ENCODE measurements at places on chromosomes 1 and 21.

DNA sequence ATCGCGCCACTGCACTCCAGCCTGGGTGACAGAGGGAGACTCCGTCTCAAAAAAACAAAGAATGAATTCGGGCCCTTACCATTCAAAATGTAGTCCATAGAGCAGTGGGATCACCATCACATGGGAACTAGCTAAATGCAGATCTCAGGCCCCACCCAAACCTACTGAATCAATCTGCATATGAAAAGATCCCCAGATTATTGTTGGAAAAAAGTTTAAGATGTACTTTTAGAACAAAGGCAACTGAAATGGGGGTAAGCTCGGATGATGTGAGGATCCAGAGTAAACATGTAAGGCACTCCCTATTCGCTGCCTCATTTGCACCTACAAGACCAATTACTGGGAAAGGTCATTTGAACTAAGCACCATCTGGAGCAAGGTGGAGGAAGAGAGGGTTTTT, 803 bp upstream of the FLAD1 start:
- DNase-seq = no peak

DNA sequence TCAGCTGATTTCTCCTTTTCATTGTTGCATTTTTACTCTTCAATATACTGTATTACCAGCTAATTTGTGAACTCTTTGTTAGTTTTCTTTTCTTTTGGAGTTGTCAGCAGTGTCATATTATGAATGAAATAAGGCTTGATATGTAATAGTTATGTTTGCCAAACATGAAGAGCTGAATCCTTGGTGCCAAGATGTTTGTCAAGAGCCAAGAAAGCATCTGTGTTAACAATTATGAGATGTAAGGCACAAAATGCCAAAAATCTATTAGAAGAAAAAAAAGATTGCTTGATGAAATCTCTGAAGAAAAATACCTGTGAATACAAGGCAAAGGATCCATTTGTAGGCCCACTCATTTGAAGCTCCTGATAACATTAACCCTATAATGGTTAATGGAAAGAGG, 48.4 kb upstream of the RNPC3 start:
- DNase-seq = no peak

- DNase-seq = no peak
Observed at GRCh38 chr1:184512724-184513123, 125.9 kb downstream of the C1orf21 start.

- no peak for DNase-seq
Observed at GRCh38 chr1:239868058-239868832, 223.4 kb upstream of the FMN2 start.

- DNase-seq = no peak
Observed at GRCh38 chr1:243391355-243391754, 135.5 kb downstream of the SDCCAG8 start.

GRCh38 chr1:89725011-89725370, 92.1 kb downstream of the LRRC8C start:
- DNase-seq = no peak

DNA sequence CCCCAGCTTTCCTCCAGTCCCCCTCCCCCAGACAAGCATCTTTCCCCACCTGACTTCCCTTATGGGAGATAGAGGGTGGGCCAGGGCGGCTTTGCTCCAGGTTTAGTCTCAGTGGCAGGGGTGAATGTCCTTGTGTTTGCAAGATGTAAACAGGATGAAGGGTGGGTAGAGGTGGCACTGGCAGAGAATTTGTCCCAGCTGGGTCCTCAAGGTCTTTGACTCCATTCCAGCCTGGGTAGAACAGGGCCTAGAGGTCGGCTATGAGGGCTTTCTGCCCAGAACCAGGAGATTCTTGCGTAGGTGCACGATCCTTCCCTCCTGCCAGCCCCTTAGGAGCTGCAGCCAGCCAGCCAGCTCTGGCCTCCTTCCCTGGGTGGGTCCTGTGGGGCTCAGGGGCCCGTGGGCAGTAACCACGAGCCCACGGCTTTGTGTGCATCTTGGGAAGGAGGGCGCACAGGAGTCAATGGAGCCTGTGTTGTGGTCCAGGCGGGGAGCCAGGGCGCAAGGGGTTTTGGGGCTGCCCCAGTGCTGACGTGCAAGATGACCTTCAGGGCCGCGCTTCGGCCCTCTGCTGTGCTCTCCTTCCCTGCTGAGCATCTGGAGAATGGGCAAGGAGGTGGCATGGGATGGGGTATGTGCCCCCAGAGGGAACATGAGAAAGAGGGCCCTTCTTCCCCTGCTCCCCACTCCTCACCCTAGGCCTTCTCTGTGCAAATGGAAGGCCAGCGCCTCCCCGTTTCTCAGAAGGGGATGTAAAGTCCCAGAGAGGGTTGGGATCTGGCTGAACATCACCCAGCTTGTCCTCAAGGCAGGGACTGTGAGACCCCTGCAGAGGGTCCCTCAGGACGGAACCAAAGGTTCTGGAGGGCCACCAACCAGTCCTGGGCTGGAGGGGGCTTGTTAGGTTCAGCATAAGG, 15.7 kb downstream of the POU3F1 start:
- peak; percentile 9 for DNase-seq

GRCh38 chr1:47655521-47656300, 217.9 kb downstream of the FOXD2 start:
- DNase-seq = no peak

DNA sequence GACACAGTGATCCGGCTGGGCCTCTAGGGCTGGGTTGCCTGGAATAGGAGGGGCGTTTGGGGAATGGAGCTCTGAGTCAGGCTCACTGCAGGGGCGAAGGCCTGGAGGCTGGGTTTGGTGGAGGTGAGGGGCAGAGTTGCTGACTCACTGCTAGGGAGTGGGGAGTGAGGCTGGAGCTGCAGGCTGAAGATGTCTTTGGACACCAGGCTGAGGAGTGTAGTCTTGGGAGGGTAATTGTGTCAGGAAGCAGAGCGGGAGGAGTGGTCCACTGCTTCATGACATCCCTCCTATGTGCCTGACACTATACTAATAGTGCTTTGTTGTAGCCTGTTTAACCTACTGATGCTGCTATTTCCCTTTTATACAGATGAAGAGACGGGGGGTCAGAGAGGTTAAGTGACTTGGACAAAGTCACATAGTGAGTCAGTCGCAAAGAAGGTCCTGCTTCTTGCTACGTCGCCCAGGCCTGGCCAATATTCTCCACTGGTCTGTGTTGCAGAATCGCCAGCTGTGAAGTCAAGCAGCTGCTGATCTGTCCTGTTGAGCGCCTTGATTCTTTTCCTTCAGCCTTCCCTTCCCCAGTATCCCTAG, 13.6 kb downstream of the ACTL8 start:
- DNase-seq = no peak

DNA sequence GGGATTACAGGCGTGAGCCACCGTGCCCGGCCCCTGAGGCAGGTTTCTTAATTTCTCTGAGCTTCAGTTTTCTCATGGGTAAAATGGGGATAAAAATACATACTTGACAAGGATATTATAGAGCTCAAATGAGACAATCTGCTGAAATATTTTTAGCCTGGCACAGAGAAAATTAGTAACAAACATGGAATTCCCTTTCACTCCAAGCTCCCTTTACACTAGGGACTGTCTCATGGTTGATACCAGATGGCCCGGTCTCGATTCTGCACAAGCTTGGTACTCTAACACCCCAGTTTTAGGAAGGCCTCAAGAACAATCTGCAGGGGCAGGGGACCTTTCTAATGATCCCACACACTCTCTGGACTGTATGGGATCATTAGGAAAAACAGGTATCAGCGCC, 671.7 kb downstream of the SMYD3 start:
- no peak for DNase-seq

DNA sequence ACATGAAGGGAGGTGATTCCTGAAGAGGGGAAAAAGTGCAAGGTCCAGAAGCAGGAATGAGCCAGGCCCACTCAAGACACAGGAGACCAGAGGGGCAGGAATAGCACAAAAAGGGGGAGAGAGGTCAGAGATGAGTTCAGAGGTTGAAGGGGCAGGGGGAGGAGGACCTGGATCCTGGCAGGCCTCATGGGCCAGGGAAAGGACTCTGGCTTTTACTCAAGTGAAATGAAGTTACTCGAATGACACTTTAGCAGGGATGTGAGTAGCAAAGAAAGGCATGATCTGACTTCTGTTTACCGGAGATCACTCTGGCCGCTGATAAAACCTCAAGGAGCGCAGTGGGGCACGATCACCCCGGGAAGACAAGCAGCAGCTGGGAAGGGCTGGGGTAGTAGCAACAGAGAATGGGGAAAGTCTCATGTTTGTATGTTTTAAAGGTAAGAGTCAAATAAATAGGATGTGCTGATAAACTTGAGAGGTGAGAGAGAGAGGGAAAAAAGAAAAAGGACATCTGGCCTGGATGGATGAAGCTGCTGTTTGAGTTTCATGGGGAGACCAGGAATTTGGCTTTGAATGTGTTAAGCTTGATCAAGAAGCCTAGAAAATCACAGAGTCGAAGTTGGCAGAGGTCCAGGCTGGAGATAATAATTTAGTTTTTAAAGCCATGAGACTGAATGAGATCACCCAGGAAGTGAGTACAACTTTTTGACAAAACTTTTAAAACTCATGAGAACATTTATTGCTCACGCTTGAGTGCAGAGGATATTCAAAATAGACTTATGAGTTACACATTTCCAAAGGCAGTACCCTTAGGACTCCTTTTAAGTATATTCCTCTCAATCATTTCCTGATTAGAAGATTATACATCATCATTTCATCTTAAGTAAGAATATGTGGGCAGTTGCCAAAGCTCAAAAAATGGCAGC, 156.0 kb downstream of the RERE start:
- peak; percentile 21 for DNase-seq

DNA sequence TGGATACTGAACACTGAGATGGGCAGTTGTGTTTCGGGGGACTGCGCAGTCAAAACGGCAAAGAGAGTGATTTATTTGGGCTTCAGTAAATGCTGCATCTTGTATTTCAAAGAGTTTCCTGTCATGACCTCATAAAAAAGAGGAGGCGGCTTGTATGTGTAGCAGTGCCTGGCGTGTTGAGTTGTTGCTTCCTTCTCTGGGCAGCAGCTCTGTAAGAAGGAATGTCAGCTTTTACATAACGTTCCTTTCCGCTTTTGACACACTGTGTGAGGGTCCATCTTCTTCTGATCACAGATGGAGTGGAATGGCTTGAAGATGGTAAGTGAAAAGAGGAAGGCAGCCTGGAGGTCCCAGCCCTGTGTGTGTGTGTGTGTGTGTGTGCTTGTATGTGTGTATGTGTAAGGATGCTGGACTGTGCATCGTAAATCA, 941 bp downstream of the ELAVL4 start:
- no peak for DNase-seq

DNA sequence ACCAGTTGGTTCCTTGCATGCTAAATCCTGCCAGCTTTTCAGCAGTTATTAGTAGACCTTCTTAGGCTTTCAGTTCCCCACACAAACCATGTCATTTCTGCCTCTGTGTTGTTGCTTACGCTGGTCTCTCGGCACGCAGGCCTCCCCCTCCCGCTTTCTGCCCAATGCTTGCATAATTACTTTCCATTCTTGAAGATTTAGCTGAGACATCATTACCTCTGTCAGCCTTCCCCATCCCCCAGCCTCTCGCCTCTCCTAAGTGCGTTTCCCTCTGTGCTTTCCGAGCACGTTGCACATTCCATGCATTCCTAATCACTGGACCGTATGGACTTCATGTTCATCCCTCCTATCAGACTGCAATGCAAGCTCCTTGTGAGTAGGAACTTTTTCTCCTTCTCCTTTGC, 26.8 kb downstream of the TSHB start:
- DNase-seq = no peak

DNA sequence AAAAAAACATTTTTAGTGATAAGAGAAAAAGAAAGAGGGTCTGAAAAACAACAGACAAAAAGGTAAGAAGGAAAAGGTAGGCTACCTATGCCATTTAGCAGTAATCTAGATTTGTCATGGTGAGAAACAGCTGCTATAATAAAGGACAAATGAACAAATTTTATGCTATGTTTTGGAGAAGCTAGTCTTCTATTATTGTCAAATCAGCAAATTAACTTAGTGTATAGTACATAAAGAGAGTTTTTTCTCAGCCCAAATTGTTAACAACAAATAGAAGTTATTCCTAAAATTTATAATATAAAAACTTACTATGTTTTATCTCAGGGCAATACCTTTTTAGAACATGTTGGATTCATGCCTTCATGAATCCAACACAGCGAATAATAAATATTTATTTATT, 88.7 kb downstream of the KIFAP3 start:
- DNase-seq = no peak

- DNase-seq = no peak
Observed at GRCh38 chr1:95604771-95605170, 370.8 kb downstream of the RWDD3 start.

GRCh38 chr1:246153796-246154212, 353.3 kb downstream of the SMYD3 start:
- DNase-seq = no peak

DNA sequence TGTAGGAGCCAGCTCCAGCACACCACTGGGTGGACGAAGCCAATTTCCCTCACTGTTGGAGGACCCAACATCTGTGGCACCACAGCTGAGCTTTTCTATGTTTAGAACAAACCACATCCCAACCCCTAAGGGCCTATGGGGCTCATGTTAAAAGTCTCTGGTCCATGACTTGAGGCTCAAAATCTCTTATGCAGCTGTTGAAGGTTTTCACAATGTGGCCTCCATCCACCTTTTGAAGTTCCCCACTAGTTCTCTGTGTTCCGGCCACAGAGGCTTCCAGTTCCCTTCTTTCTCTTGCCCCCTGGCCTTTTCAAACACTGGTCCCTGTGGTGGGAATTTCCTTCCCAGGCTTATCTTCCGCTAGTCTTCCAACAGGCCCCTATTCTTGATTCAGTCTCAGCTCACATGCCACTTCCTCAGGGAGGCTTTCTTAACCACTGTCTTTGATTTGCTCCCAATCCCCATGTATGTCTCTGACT, 3.9 kb upstream of the IFNLR1 start:
- DNase-seq = no peak

DNA sequence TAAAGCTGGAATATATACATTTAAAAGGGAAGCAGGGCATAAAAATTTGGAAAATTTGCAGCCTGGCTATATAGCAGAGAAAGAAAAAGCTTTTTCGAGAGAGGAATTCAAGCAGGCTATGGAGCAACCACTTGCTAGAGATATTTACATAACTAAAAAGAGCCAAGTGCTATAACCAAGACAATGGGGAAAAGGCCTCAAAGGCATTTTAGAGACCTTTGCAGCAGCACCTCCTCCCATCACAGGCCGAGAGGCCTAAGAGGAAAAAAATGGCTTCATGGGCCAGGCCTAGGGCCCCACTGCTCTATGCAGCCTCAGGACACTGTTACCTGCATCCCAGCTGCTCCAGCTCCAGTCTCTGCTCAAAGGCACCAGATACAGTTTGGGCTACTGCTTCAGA, 37.0 kb downstream of the CAPN9 start:
- DNase-seq = no peak

DNA sequence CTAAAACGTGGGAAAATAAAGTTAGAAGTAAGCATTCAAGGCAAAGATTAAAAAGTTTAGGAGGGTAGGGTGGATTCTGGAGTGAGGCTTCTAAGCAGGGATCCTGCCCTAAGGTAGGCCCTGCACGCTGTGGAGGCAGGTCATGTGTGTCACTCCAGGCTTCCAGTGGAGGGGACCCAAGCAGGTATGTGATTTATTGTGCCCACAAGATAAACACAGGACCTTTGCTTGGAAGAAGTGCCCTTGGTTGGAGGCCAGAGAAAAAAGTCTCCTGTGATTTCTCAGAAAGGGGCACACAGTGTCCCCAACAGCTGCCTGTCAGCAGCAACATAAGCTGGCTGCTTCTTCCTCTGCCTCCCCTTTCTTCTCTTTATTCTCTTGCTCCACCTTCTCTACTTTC, 110.8 kb downstream of the FOXD2 start:
- no peak for DNase-seq

GRCh38 chr21:14952916-14953315, 111.9 kb downstream of the NRIP1 start:
- DNase-seq = no peak

- DNase-seq = no peak
Observed at GRCh38 chr21:45623436-45623835, 20.1 kb upstream of the PCBP3 start.
